ENCODE measurements at places on chromosomes 7 and 10.

DNA sequence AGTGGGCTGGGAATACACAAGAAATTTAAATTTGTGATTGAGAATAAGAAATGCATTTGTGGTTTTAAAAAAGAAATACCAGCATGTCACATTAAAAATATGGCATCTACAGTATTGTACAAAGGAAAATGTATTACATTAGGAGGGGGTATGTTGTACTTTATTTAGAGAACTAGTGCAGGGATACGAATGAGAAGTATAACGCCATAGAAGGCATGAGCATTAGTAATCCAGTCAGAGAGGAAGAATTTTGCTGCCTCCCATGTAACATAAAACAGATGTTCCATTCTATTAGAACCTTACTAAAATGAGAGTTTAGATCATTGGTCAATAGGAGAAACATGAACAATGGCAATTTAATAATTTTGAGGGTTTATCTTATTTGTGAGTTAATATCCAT, 182.2 kb downstream of the ADK start:
- no peak for DNase-seq

GRCh38 chr10:70683601-70683934, 11.3 kb downstream of the ADAMTS14 start:
- no peak for DNase-seq

DNA sequence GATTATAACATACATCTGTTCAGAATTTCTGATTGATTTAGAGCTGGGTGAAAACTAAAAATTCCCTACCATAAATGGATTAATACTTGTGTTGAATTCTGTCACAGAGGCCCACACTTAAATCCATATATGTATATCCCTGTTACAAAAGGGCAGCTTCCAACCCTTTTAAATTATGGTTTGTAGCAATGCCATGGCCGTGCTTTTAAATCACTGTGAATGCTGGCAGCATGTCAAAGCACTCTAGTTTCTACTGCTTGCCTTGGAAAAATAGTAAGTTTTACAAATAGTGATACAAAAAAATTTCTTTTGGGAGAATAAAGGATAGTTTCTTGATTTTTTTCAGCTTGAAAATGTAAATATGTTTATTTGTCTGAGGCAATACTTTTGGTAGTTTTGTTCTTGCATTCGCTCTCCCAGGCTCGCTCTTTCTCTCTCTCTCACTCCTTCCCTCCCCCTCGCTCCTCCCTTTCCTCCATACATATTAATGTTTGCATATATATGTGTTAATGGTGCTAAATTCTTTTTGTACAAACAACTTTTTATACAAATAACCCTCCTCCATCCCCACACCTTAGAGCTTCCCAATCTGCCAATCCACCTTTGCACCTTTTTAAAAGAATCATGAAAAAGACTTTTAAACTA, 29.8 kb downstream of the TES start:
- DNase-seq = no peak

DNA sequence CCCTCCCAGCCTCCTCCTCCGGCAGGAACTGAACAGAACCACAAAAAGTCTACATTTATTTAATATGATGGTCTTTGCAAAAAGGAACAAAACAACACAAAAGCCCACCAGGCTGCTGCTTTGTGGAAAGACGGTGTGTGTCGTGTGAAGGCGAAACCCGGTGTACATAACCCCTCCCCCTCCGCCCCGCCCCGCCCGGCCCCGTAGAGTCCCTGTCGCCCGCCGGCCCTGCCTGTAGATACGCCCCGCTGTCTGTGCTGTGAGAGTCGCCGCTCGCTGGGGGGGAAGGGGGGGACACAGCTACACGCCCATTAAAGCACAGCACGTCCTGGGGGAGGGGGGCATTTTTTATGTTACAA, 83.3 kb downstream of the PAX2 start:
- no peak for DNase-seq

- DNase-seq = no peak
Observed at GRCh38 chr7:134220236-134220635, 93.1 kb downstream of the LRGUK start.

DNA sequence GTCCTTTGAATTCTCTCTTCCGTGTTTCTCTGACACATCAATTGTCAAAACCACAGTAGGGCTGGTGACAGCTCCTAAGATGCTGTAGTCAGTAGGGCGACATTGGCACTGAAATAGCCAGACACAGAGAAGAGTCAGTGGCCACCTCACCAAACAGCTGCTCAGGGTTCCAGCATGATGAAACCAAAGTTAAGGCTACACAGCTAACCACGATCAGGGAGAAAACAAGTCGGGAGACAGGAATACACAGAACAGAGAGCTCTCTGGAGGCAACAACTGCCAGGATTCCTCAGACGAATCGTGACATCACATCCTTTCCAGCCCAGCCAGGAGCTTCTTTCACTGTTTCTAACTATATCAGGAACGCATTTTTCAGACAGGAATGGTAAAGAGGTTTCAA, 922.2 kb downstream of the SORCS1 start:
- DNase-seq = no peak

DNA sequence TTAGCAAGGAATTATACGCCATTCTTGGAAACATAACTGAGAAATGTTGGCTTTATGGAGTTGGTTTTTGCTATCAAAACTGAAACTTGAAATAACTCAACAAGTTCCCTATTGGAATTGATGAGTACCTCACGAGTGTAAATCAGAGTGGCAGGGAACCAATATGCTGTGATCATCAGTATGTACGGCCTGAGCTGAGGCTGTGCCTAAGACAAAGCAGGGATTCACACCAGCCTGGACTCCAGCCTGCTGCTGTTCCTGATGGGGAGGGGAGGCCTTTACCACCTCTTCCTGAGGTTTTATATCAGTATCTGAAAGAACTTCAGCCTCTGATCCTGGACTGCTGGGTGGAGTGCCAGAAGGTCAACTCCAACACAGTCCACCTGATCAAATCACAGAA, 52.7 kb downstream of the CRTAC1 start:
- no peak for DNase-seq

All from progenitor cell of endocrine pancreas (in vitro differentiated cells).